Naive thymus-derived CD8-positive, alpha-beta T cell (primary cell): ENCODE measurements at places on chromosomes 2 and 18. TPM values are rescaled to one million over a fixed set of nuclear protein-coding genes. Genes with fewer than 3 reads are reported as not detected.

Gene SPC25
- not detected for total RNA-seq

Gene AGXT
- not detected for total RNA-seq

- no peak for DNase-seq
Measured at GRCh38 chr2:111708476-111709180, 175.4 kb downstream of the ANAPC1 start.

- DNase-seq = no peak
Measured at GRCh38 chr2:146388757-146389156, 1456.1 kb upstream of the ACVR2A start.

GRCh38 chr2:168024459-168024858 is 222.9 kb downstream of the STK39 start:
- DNase-seq = no peak

- DNase-seq = no peak
Measured at GRCh38 chr2:221235941-221236340, 336.2 kb downstream of the EPHA4 start.

- DNase-seq = no peak
Measured at GRCh38 chr2:74502720-74503505, 3.5 kb upstream of the LBX2 start.
